Psoas muscle (tissue), 8 donors: ENCODE measurements at places on chromosomes 12 and 14. TPM values are rescaled to one million over a fixed set of nuclear protein-coding genes. Genes with fewer than 3 reads are reported as not detected.

DNA sequence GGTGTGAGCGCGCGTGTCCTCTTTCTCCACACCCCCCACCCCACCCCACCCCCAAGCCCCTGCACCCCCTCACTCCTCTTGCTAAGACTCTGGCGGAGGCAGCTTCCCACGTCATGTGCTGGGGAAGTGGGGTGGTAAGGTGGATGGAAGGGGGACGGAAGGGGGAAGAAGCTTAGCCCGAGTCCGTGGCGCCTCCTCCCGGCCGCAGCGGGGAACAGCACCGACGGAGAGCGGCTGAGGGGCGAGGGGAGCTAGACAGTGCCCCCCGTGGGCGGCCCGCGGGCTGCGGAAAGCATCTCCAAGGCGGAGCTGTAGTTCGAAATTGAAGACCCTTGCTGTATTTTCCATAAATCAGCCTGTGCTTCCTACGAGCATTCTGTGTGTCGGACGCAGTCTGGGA lies 588 bp upstream of the GRIN2B start:
- no peak for DNase-seq
- H3K4me3 ChIP-seq, result peak overlapping the region; percentile 41
- peaks cover 60% of the 10 kb centered on the region for H3K27me3 ChIP-seq
- no peaks in the 10 kb centered on the region for H3K36me3 ChIP-seq

- no peak overlapping the region for H3K27ac ChIP-seq
- no peak for DNase-seq
- no peaks in the 10 kb centered on the region for H3K27me3 ChIP-seq
- H3K4me1 ChIP-seq, result peaks cover 9% of the 10 kb centered on the region
- peaks cover 49% of the 10 kb centered on the region for H3K36me3 ChIP-seq
Measured at GRCh38 chr12:116950628-116951325, 40.0 kb downstream of the FBXW8 start.

The BDKRB1 gene
- total RNA-seq, result not detected

- H3K27me3 ChIP-seq, result no peaks in the 10 kb centered on the region
- H3K36me3 ChIP-seq, result no peaks in the 10 kb centered on the region
- no peak overlapping the region for H3K4me3 ChIP-seq
- DNase-seq, result no peak
- H3K4me1 ChIP-seq, result no peaks in the 10 kb centered on the region
- H3K27ac ChIP-seq, result no peak overlapping the region
Measured at GRCh38 chr14:100320157-100320856, 2.8 kb upstream of the SLC25A47 start.

- H3K36me3 ChIP-seq, result no peaks in the 10 kb centered on the region
- H3K27me3 ChIP-seq, result no peaks in the 10 kb centered on the region
- no peak overlapping the region for H3K4me3 ChIP-seq
- no peak for DNase-seq
Measured at GRCh38 chr14:21040370-21040925, 1.7 kb upstream of the RNASE7 start.

The CCDC59 gene
- 33.9 TPM for total RNA-seq

DNA sequence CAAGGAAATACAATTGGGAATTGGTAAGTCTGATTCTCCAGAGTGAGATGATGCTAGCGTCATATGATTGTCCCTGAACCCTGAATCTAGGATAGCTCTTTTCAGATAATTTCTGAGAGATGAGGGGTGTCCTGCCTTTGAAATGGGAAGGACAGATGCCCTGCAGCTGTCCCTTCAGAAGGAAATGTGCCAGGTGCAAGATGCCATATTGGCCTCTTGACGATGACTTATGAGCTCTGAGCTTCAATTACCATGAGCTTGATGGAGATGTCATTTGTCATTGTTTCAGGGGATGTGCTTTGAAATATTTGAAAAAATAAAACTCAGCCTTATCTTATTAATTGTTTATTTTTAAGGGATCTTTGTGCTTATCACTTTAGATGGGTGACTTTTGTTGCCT lies 185.1 kb downstream of the DACT1 start:
- DNase-seq, result no peak
- peaks cover 20% of the 10 kb centered on the region for H3K4me1 ChIP-seq
- no peaks in the 10 kb centered on the region for H3K27me3 ChIP-seq
- no peaks in the 10 kb centered on the region for H3K36me3 ChIP-seq

The ARG2 gene
- total RNA-seq, result 19.3 TPM

- H3K4me1 ChIP-seq, result no peaks in the 10 kb centered on the region
- no peak overlapping the region for H3K4me3 ChIP-seq
- DNase-seq, result no peak
- no peak overlapping the region for H3K27ac ChIP-seq
- H3K27me3 ChIP-seq, result no peaks in the 10 kb centered on the region
Measured at GRCh38 chr12:126781593-126781992, 1485.4 kb upstream of the TMEM132C start.

DNA sequence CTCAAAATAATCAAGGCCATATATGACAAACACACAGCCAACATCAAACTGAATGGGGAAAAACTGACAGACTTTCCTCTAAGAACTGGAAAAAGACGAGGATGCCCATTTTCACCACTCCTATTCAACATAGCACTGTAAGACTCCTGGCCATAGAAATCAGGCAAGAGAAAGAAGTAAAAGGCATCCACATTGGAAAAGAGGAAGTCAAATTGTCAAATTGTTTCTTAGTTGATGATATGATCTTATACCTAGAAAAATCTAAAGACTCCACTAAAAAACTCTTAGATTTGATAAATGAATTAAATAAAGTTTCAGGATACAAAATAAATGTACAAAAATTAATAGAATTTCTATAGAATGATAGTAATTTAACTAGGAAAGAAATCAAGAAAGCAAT lies 11.2 kb downstream of the OR8S1 start:
- H3K4me3 ChIP-seq, result no peak overlapping the region
- DNase-seq, result no peak
- no peaks in the 10 kb centered on the region for H3K27me3 ChIP-seq
- no peaks in the 10 kb centered on the region for H3K4me1 ChIP-seq
- H3K27ac ChIP-seq, result no peak overlapping the region

The ASPG gene
- total RNA-seq, result 0.84 TPM

The NRIP2 gene
- total RNA-seq, result 0.97 TPM

The SLC25A29 gene
- 6.3 TPM for total RNA-seq

The GYS2 gene
- total RNA-seq, result not detected

The EFCAB11 gene
- 4.2 TPM for total RNA-seq
